ENCODE measurements at places on chromosomes 7 and 10.

GRCh38 chr7:74226633-74227032 is 16.8 kb downstream of the LAT2 start:
- DNase-seq = no peak

DNA sequence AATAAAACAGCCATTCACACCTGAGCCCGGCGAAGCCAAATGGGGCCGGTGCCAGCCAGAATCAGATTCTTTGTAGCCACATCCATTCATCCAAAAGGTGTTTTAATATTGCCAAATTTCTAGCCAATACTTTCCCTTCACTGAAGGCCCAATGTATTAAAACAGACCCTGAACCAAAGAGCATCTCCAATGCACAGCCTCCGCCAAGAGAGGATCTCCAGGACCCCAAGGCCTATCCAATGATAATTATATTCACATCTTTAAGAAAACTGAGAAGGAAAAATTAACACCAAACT is 12.2 kb downstream of the EBF3 start:
- no peak for DNase-seq

- DNase-seq = peak; percentile 45
Measured at GRCh38 chr7:102404005-102404861, 8.1 kb downstream of the PRKRIP1 start.

- no peak for DNase-seq
Measured at GRCh38 chr10:103241262-103242011, 4.2 kb upstream of the RPEL1 start.

All from stimulated activated naive CD8-positive, alpha-beta T cell treated with anti-CD3 and anti-CD28 coated beads, Interleukin-15, amount 100 ng/mL, for 72 hours (primary cell).